ENCODE measurements at places on chromosomes 4 and X. TPM values are rescaled to one million over a fixed set of nuclear protein-coding genes. Genes with fewer than 3 reads are reported as not detected.

Gene DDX53
- total RNA-seq, result not detected

Gene CABS1
- total RNA-seq, result not detected

GRCh38 chr4:173745765-173746164, 215.7 kb upstream of the HAND2 start:
- no peak for DNase-seq

GRCh38 chr4:6568689-6569332, 6.2 kb upstream of the MAN2B2 start:
- DNase-seq, result no peak

Gene CCKAR
- total RNA-seq, result not detected

Gene STAG2
- 146 TPM for total RNA-seq

Gene ITGB1BP2
- 6.7 TPM for total RNA-seq

GRCh38 chr4:127829014-127829413, 46.9 kb downstream of the HSPA4L start:
- no peak for DNase-seq

DNA sequence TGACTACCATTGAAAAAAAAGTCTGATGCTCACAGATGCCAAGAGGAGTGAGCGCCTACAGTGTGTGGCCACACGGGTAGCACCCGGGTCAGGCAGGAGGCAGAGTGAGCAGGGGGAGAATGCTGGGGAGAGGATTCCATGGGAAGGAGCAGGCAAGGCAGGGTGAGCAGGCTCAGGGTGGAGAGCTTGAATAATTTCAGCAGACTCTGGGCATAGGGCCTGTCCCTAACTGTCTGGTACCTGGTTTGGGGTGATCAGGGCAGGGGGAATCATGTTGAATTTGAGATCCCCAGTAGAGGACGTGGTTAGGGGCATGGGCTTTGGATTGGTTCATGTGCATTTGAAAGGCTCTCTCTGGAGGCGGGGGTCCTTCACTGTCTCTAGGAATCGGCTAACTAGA, 51.2 kb upstream of the TLR3 start:
- DNase-seq, result no peak

Data from naive thymus-derived CD8-positive, alpha-beta T cell (primary cell).